ENCODE measurements at places on chromosomes 3 and 15. TPM values are rescaled to one million over a fixed set of nuclear protein-coding genes. Genes with fewer than 3 reads are reported as not detected.

- no peak for DNase-seq
Observed at GRCh38 chr3:25913179-25913578, 123.3 kb downstream of the OXSM start.

GRCh38 chr3:183428447-183429211 is at the start of gene MCF2L2:
Gene MCF2L2, minus strand, starts transcription at chr3:183428619. Its CDS starts 642 bp downstream, at chr3:183427977.
- DNase-seq, result peak; percentile 89

- DNase-seq, result no peak
Observed at GRCh38 chr15:80890341-80891005, 99.1 kb downstream of the MESD start.

GRCh38 chr3:45623846-45624245 is 29.3 kb downstream of the LIMD1 start:
- no peak for DNase-seq

- no peak for DNase-seq
Observed at GRCh38 chr15:76178296-76179000, 118.7 kb downstream of the TMEM266 start.

- no peak for DNase-seq
Observed at GRCh38 chr15:28902856-28903255, 17.1 kb downstream of the APBA2 start.

DNA sequence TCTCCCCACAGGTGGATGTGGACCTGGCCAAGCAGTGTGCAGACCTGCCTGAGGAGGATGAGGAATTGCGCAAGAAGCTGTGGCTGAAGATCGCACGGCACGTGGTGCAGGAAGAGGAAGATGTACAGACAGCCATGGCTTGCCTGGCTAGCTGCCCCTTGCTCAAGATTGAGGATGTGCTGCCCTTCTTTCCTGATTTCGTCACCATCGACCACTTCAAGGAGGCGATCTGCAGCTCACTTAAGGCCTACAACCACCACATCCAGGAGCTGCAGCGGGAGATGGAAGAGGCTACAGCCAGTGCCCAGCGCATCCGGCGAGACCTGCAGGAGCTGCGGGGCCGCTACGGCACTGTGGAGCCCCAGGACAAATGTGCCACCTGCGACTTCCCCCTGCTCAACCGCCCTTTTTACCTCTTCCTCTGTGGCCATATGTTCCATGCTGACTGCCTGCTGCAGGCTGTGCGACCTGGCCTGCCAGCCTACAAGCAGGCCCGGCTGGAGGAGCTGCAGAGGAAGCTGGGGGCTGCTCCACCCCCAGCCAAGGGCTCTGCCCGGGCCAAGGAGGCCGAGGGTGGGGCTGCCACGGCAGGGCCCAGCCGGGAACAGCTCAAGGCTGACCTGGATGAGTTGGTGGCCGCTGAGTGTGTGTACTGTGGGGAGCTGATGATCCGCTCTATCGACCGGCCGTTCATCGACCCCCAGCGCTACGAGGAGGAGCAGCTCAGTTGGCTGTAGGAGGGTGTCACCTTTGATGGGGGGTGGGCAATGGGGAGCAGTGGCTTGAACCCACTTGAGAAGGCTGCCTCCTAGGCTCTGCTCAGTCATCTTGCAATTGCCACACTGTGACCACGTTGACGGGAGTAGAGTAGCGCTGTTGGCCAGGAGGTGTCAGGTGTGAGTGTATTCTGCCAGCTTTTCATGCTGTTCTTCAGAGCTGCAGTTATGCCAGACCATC is 8.6 kb downstream of the VPS18 start:
- DNase-seq, result no peak

- DNase-seq, result no peak
Observed at GRCh38 chr15:101181349-101181748, 70.5 kb downstream of the CHSY1 start.

CKMT1A gene
- total RNA-seq, result 0.14 TPM

CLDN1 gene
- total RNA-seq, result 0.10 TPM

FMN1 gene
- 0.14 TPM for total RNA-seq

OIP5 gene
- total RNA-seq, result 23.0 TPM

CMTM8 gene
- total RNA-seq, result 5.4 TPM

All from activated naive CD8-positive, alpha-beta T cell treated with anti-CD3 and anti-CD28 coated beads for 36 hours (primary cell).